Activated T-cell treated with anti-CD3 and anti-CD28 coated beads for 24 hours (primary cell): ENCODE measurements at places on chromosomes 2 and 18.
A peak's percentile ranks its signal among the peaks of the same experiment; 100 is the strongest.

DNA sequence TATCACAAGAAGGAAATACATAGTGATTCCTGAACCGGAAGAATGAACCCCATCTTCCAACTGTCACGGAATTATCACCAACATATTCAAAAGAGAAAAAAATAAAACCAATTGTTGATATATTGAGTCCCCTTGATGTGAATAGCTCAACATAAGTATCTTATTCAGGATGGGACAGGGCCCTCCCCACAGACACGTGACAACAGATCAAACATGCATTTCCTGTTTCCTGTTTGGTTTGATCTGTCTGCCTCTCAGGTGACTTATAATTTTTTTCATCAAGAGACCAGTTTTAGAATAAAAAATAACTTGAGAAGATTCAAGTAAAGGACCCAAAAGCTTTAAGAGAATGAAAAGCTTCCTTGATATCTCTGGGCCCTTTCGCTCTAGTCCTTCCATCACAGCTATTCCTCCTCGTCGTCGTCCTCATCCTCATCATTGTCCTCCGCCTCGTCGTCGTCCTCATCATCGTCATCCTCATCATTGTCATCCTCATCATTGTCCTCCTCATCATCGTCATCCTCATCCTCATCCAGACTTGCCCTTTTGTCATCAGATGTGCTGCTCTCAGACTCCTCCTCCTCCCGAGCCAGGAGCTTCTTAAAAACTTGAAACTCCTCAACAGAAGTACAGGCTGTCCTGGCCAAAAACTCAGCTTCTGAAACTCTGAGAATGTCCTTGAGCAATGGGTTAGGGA, 6.3 kb downstream of the MTERF4 start:
- DNase-seq = no peak

GRCh38 chr2:61951881-61952280, 46.4 kb downstream of the COMMD1 start:
- no peak for DNase-seq

DNA sequence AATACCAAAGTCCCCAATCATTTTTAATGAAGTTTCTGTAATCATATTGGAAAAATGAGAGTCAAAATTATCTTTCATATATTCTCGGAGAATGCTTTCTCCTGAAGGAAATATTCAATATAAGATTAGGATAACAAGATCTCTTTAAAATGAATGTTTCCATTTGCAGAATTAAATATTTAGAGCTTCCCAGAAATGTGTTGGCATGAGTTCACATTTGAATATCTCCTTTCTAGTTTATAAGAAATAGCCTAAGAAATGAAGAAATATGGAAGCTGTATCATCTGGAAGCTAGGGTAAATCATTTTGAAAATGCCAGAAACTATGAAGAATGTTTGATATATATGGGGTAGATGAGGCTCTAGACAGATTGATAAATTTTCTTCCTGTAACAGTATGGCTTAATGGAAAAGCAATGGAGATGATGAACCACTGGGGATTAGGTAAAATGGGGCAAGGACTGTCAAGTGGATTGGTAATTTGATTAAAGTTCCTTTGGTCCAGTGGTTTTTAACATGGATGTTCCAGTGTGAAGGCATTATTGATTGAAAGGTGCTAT, 184.6 kb upstream of the ZNF804A start:
- DNase-seq = no peak

- no peak for DNase-seq
These were observed 12.6 kb downstream of the PSD4 start for GRCh38 chr2:113186433-113186796.

DNA sequence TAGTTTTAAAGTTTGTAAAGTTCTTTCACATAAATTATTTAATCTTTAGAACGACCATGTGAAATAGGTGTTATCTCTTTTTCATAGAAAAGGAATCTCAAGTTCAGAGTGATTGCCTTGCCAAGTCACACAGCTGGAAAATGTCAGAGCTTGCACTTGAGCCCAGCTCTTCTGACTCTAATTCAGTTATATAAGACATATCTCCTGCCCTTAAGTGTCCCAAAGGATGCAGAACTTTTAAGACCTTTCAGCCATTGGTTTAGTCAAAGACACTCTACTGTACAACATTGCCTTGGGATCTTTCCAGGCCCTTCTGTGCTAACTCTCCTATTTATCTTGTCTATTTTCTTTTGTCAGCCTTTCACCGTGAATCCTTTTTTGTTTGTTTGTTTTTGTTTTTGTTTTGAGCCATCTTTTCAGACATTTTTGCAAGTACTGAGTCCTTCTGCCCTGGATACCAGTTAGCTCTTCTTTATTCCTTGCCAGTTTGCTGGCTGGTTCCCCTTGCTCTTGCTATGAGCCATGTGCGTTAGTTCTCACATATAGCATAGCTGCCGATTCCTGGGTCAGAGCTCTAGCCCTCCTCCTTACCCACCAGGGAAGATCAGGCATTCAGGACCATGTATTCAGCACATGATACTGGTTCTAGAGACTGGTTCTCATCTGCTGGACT, 160.0 kb upstream of the MYO3B start:
- DNase-seq = no peak

DNA sequence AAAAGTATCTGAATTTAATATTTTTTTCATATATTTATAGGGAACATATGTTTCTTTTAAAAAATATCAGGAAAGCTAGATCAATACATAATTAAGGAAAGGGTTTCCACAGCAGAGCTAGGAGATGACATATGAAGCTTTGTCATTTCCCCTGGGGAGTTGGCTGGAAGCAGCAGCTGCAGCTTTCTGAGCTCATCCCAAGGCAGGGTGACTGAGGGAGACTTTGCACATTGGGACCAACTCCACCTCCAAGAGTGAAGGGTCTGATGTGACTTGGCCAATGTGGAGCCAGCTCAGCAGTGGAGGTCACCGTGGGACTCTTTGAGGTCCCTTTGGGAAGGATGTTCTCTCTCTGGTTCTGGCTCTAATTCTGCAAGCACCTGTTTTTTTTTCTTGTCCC, 315.1 kb downstream of the RDH14 start:
- DNase-seq = no peak

DNA sequence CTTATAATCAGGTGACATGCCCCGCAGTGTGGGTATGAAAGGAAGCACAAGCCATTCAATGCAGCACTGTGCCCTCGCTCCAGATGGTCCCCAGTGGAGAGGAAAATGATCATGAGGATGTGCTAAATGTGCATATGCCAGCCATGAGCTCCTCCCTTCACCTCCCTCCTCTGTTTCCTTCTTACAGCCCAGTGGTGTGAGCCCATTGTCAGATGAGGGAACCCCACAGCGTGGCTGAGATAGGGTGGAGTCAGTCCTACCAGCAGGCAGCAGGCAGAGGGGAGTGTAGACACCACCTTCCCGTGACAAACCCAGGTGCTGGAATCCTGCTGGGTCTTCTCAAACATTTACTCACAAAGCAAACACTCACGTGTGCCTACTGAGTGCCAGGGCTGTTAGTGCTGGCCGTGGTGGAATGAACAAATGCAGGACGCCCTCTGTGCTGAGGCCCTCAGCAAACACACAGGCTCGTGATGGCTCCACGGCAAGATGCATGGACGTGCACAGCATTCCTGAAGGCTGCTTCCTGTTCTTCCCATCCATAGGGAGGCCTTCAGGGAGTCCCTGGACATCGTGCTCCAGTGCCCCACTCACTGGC, 181.7 kb upstream of the TPO start:
- DNase-seq = no peak

DNA sequence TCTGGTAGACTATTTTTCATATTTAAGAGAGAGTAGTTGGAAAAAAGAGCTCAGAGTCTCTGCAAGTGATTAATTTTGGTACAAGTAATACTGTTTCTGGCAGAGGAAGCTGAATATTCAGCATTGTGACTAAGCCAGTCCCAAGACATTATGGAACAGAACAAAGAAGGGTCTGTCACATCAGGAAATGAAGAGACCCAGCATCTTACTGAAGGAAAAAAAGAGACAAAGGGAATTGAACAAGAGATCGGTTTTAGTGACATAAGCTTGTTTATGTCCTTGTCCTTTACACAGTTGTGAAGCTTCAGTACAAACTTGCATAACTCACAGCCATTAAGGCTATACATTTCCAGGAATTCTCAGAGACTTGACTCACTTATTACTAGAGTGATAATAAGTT, 568.5 kb upstream of the SLC8A1 start:
- no peak for DNase-seq

GRCh38 chr18:36899289-36899688, 70.4 kb downstream of the KIAA1328 start:
- DNase-seq = no peak

- DNase-seq = no peak
These were observed 116.0 kb upstream of the PELI1 start for GRCh38 chr2:64260093-64260803.

- peak; percentile 6 for DNase-seq
These were observed at the start of gene RNF152 for GRCh38 chr18:61892683-61893308. Gene RNF152 (minus strand): TSS chr18:61893007. CDS start chr18:61816463, 76,544 bp downstream.
